ENCODE measurements at places on chromosomes 13 and 19.
A peak's percentile ranks its signal among the peaks of the same experiment; 100 is the strongest.

DNA sequence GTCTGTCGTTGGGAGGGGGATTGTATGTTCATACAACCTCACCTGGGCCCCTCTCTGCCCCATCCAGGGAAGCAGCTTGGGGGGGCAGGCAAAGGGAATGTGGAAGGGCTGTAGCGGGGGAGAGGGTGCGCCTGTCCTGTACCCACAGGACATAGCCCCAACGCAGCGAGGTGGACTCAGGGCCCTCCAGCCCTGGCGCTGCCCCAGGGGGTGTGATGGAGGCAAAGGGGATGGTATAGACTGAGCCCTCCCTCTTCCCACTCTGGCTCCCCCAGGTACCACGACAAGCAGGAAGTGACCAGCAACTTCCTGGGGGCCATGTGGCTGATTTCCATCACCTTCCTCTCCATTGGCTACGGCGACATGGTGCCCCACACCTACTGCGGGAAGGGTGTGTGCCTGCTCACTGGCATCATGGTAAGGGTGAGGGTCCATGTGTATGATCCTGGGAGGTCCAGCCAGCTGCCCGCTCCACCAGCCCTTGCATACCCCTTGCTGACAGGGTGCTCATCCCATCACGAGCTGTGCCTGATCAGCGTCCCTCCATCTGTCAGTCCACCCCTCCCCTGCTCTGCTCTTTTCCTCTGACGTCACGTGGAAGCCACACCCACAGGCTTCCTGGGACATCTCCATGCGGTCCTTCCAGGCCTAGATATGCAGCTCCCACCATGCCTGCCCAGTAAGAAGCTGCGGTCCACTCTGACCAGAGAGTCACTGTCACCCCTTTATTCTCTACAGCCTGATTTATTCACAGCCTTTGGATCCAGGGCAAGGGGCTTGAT lies 18.3 kb downstream of the KCNN1 start:
- no peak for DNase-seq

DNA sequence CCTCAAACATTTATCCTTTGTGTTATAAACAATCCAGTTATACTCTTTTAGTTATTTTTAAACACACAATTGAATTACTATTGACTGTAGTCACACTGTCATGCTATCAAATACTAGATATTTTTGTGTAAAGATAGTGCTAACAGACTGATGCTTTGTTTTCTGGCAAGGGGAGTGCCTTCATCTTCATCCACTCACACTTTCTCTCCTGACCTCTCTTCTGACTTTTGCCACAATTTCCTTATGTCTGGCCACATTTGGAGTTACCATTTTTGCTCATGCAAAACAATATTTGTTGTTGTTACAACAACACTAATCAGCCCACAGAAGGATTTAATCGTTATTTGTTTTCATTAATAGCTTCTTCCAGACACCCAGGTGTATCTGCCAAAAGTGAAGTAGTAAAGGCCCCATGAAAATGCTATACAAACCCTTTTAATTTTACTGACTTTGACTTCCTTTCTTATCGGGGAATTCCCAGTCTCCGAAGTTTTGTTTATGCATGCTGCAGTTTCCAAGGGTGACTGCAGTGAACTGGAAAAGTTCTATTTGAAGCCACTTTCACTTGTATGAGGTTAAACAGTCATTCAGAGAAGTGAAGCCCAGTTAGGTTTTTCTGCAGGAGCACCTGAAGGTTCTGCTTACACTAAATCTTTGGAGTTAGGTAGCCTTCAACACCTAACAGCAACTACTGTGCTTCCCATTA lies 66.1 kb upstream of the FRY start:
- DNase-seq: no peak

DNA sequence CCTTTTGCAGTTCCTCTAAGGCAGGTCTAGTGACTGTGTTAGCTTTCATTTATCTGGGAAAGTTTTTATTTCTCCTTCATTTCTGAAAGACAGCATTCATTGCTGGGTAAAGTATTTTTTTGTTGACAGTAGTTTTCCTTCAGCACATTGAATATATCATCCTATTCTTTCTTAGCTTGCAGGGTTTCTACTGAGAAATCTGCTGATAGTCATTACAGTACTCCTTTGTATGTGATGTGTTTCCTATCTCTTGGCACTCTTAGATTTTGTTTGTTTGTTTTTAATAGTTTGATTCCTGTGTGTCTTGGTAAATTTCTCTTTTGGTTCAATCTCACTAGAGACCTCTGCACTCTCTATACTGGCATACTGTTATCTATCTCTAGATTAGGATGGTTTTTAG lies 1667.9 kb downstream of the SLITRK1 start:
- no peak for DNase-seq

- DNase-seq: no peak
Observed at GRCh38 chr19:33429891-33430673, 56.6 kb downstream of the CEBPG start.

- no peak for DNase-seq
Observed at GRCh38 chr19:11722414-11722813, 16.3 kb downstream of the ZNF823 start.

DNA sequence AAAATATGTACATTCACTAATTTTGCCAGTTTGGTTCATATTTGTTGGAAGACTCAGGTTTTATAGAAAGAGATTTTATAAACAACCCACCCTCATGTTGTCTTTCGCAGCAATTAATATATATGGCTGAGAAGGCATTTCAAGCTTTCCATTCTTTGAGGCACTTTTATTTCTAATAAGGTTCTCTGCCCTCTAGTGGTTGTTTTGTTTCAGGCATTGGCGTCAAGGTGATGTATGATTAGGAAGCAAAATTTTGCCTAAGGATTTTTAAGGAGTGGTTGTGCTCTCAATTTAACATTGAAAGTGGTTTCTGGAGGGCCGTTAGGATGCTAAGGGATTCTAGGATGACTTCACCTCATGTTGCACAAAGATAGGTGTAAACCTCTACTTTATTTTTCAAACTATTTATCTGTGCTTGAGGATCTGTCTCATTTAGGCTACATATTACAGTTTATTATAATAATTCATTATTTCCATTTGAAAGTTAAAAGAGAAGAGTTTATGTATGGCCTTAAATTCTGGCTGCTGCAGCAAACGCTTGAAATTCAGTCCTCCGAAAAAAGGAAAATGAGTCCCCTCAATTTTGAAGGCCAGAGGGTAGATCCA lies 35.9 kb downstream of the OXGR1 start:
- peak; percentile 2 for DNase-seq

DNA sequence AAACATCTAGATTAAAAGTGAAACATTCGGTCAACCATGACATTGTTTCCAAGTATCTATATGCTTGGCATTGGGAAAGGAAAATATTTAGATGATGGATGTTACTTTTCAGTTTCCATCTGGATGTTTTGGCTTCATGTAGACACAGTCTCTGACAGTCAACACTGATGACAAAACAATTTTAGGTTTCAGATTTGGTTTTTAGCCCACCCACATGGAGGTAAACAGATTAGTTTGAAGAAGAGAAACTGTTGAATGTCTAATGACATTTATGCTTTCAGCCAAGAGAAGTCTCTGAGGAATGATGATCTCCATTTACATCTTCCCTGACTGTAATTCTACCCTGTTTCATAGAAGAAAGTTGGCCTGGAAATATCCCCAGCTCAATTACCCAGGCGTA lies 379.1 kb downstream of the SLITRK6 start:
- DNase-seq: no peak

- no peak for DNase-seq
Observed at GRCh38 chr19:38729653-38730469, 14.4 kb downstream of the CAPN12 start.

Measured in LNCaP clone FGC (cell line).